ENCODE measurements at places on chromosomes 16 and 17.
A peak's percentile ranks its signal among the peaks of the same experiment; 100 is the strongest.

DNA sequence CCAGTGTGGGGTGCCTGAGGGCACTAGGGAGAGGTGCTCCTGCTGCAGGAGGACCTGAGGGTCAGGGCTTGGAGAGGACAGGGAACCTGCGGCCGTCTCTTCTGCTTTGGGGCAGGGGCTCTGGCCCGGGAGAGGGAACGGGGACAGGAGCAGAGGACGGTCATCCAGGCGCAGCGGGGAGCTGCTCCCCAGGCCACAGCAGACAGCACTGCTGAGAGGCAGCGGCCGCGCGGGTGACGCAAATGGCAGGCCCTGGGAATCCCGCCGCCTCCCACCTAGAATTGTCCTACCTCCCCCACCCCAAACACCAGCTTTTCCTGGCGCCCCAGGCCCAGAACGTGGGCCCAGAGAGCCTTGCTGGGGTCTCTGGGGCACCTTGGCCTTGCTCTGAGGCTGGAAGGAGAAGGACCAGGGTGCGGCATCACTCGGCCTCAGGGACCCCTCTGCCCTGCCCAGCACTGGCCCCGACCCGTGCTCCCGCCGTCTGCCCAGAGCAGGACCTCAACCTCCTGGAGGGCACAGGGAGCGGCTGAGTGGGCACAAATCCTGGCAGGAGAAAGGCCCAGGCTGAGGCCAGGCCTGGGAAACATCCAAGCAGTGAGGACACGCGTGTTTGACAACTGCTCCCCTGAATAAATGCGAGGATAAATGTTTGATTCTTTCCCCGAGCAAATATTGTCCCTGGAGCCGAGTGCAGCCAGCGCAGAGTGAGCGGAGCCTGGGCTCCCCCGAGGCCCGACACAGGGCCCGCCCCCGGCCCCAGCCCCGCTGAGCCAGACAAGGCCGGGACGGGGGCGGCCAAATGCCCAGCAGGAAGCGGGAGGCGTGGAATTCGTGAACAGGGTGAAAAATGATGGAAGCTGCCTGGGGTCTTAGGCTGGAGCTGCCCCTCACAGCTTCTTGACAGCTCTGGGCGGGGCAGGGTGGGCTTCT is 8.5 kb downstream of the SSTR5 start:
- no peak for DNase-seq

GRCh38 chr16:56610017-56610608 is 1.7 kb downstream of the MT2A start:
- DNase-seq: no peak

GRCh38 chr17:57490111-57490845 is 234.0 kb downstream of the MSI2 start:
- no peak for DNase-seq

GRCh38 chr17:30414486-30414885 is 35.8 kb downstream of the CPD start:
- no peak for DNase-seq

GRCh38 chr16:80526418-80527061 is 14.3 kb upstream of the DYNLRB2 start:
- peak; percentile 21 for DNase-seq

- DNase-seq: no peak
Observed at GRCh38 chr17:77899498-77899897, 59.0 kb upstream of the TNRC6C start.

DNA sequence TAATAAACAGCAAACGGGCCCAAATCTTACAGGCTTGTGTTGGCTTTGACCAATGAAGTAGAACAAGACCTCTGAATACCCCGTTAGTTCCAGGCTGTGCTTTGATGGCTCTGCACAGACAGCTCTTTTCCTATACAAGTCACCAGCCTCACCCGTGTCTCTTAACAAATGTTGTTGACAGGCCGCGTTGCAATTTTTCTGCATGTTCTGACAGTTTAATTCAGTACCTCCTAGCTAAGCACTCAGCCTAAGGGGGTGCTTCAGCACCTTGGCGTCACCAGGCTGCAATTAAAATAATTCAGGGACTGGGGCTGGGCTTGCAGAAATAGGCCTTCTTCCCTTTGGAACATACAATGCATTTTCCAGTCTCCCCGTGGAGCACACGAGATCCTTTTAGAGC is 500.1 kb downstream of the MAF start:
- no peak for DNase-seq

- no peak for DNase-seq
Observed at GRCh38 chr17:27038676-27039075, 255.2 kb upstream of the WSB1 start.

DNA sequence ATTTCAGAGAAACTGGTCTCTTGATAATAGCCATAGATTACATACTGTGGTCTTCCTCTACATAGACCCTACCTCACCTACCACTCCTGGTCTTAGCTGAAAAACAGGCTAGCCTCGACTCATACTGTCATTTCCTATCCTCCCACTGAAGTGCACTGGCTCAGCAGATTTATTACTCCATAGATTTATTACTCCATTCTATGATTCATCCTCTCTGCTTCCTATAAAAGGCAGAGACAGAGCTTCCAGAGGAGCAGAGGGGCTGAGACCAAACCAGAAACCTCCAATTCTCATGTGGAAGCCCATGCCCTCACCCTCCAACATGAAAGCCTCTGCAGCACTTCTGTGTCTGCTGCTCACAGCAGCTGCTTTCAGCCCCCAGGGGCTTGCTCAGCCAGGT is at the start of gene CCL7:
Gene CCL7, plus strand, starts transcription at position 253 of the 400 bp plus-strand sequence. Its CDS starts 70 bp downstream, at position 323.
- DNase-seq: no peak

GRCh38 chr16:26526633-26527032 is 540.1 kb upstream of the C16orf82 start:
- no peak for DNase-seq

GRCh38 chr17:78771758-78772382 is 10.2 kb downstream of the CYTH1 start:
- DNase-seq: no peak

DNA sequence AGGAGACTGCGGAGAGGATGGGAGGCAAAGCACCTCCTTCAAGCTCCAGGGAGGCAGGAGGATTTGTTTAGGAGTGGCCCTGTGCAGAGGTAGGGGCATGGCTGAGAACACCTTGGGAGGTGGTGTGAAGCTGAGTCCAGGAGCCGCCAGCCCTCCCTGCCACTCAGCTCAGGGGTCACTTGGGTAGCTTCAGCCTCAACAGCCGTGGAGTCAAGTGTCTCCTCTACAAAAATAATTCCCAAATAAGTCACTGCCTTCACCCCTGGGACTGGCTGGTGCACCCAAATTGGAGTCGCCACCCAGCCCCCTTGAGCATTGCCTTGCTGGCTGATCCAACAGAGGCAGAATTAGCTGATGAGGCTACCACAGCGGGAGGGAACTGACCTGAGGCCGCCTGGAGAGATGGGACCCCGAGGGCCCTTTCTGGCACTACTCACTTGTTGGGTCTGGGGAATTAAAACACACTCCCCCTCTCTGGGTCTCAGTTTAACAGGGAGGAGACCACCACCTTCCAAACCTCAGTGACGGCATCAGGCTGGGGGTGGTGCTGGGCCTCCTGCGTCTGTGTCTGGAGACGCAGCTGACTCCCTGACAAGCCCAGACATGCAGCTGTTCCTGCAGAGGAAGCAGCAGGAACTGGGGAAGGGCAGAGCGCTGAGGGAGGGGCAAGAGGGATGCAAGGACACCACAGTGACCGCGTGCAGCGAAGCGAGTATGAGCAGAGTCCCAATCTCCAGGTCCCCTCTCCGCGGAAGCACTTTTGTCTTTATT is 87.9 kb upstream of the TOB1 start:
- DNase-seq: no peak

DNA sequence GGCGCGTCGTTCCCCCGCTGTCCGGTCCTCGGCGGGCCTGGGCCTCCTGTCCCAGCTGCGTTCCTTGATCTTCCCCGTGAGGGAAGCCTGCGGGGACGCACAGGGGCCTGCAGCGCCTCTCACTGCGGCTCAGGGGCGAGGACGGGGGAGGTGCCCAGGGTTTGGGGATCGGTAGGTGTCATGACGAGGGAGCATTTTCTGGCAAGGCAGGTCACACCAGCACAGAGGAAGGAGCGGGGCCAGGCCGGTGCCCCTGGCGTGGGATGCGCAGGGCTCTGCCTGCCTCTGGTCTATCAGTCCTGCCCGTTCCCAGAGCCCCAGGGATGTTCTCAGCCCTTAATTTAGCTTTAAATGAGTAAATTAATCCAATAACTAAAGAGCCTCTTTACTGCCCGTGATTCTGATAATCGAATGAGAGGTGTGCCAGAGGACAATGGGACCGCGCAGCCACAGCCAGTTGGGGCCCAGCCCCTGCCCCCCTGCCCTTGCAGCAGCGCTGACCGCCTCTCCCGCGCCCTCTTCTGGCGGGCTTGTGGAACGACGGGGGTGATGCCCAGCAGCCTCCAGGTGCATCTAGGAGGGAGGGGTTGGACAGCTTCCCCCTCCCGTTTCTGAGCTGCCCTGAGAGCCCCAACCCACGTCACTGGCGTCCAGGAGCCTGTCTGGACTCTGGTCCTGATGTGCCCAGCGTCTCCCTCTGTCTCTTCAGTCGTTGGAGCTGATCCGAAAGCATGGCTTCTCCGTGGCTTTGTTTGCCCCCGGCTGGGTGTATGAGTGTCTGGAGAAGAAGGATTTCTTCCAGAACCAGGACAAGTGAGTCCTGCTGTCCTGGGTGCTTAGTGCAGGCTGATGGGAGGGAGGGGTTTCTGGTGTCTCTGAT is 7.9 kb downstream of the ENGASE start:
- peak; percentile 18 for DNase-seq

DNA sequence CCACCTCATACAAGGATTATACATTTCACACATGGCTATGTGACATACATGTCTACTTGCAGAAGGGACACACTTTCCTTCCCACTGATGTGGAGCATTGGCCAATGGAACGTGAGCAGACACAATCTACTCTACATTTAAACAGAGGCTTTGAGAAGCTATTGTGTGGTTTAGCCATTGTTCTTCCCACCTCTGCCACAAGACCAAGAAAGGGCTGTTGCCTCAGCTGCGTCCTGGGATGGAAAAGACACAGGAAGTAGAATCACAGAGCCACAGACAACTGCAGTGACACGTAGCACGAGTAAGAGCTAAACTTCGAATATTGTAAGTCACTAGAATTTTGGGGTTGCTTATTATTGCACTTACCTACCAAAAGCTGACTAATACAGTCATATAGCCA is 33.3 kb downstream of the PRKCB start:
- DNase-seq: no peak

DNA sequence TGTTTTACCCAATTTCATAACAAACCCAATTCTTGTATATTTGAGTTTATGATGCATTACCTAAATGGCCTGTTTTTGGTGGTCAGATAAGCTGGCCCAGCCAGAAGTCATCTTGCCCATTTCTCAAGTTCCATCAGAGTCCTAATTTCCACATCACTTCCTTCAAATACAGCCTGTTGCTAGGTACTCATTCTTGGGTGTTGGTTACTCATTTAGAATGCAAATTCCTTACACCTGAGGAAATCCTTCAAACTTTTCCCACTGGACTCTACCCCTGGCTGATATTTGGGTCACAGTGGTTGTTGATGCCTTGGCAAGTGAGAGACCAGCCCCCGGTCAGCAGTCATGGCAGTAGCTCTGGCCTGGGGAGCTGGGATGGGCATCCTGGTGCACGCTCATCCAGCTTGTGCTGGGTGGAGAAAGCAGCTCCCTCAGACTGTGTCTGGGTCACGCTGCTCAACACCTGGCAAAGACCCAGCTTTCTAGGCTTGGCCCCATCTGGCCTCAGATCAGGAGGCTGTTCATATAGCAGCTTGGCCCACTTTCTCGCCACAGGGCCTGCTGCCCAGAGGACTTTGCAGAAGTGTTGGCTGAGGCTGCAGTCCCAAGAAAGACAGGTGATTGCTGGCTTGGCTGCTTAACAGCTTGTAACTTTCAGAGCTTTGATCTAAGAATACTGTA is 25.8 kb downstream of the WSB1 start:
- DNase-seq: no peak

Measured in stimulated activated CD4-positive, alpha-beta T cell treated with anti-CD3 and anti-CD28 coated beads, Interleukin-1b, Interleukin-23, amount 100 ng/mL, for 1 hour (primary cell).